CD4-positive, CD25-positive, alpha-beta regulatory T cell (primary cell): ENCODE measurements at places on chromosomes 12 and 14.

DNA sequence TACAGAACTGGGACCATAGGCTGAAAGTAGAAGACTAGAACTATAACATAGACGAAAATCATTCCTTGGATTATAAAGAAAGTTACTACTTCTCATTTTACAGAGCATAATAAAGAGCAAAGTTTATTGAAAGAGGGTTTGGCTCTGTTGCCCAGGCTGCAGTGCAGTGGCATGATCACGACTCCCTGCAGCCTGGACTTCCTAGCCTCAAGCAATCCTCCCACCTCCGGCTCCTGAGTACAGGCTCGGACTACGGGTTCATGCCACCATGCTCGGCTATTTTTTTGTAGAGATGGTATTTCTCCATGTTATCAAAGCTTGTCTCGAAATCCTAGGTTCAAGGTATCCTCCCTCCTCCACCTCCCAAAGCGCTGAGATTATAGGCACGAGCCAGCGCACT, 190.1 kb upstream of the FOXG1 start:
- DNase-seq, result no peak

GRCh38 chr14:95174184-95174792, 17.0 kb upstream of the DICER1 start:
- no peak for DNase-seq

GRCh38 chr12:77225373-77225772, 160.0 kb upstream of the E2F7 start:
- no peak for DNase-seq

GRCh38 chr14:30553311-30553989, 5.5 kb upstream of the G2E3 start:
- no peak for DNase-seq

DNA sequence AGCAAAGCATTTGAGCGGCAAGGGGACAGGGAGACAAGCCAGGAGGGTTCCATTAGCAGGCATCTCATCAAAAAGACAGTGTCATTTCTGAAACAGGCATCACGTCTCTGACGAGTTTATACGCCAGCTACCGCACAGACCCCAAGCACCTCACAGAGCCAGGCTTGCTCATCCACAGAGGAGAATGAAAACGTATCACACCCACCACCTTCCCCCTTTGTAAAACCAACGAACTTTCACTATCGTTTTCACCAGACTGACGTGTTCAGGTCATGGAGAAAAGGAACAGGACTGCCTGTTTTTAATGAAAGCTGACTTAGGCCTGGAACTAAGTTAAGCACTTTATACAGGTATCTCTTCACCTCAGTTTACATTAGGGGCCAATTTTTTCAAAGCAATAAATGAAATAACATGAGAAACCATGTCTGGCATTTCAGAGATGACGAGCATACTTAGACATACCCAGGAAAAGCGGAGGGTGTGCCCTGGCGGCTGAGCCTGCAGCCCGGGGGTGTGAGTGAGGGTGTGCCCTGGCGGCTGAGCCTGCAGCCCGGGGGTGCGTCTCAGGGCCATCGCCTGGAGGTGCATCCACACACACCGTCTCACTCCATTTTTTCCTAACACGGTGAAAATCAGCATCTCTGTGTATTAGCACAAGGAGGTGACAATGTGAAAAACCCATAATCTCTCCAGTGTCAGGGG, 41.9 kb downstream of the STX2 start:
- DNase-seq, result peak; percentile 12

- no peak for DNase-seq
These were observed 7.3 kb downstream of the HOXC5 start for GRCh38 chr12:54040148-54040494.

GRCh38 chr14:93045211-93045674, 70.5 kb downstream of the ITPK1 start:
- no peak for DNase-seq

- DNase-seq, result peak; percentile 6
These were observed 520 bp downstream of the CSRP2 start for GRCh38 chr12:76878099-76878898.
